Suppressor macrophage treated with lipopolysaccharide for 4 hours (primary cell): ENCODE measurements at places on chromosomes 6 and 20.
A peak's percentile ranks its signal among the peaks of the same experiment; 100 is the strongest.

GRCh38 chr6:73739096-73739495, 43.1 kb downstream of the CD109 start:
- DNase-seq, result peak; percentile 82

DNA sequence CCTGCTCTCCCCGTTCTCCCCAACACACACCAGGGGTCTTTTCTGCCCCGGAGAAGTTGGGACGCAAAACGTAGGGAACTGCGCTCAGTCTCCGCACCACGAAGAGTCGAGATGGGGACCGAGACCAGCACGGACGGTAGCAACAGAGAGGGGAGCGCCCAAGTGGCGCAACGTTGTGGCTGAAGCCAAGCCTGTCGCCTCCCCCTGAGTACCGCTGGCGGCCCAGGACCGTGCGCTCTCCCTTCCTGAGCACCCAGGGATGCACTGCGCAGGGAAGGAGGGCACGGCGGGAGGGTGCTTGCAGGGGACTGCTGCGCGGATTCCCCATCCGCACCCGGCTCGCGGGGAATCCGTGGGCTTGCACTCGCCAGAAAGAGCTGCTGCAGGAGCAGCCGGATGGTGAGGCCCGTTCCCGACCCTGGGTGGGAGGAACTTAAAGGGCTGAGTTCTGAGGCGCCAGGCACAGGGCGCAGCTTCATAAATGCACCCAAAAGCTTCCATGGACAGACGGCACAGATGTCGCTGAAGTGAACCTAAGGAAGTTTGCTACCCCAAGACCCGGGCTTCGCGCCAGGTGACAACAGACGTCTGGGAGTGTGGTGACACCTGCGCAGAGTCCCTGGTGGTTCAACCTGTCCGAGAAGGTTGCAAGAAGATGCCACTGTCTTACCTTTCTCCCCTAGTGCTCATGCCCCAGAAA, 178.7 kb downstream of the TBXT start:
- no peak for DNase-seq

DNA sequence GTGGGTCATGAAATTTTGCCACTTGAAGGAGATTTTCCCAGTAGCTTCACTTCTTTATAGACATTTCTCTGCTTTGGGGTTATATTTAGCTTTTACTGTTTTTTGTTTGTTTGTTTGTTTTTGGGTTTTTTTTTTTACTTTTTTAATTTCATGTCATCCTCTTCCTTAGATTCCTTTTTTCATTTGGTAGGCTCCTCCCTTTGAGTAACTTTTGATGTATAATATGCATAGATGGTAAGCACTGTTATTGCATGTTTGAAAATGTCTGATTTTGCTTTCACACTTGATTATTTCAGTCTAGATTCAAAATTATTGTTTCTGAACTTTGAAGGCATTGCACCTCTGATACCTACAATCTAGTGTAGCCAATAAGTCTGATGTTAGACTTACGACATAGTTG, 37.6 kb downstream of the PLEKHG1 start:
- no peak for DNase-seq

GRCh38 chr6:3489027-3489757, 32.3 kb upstream of the SLC22A23 start:
- DNase-seq, result no peak

DNA sequence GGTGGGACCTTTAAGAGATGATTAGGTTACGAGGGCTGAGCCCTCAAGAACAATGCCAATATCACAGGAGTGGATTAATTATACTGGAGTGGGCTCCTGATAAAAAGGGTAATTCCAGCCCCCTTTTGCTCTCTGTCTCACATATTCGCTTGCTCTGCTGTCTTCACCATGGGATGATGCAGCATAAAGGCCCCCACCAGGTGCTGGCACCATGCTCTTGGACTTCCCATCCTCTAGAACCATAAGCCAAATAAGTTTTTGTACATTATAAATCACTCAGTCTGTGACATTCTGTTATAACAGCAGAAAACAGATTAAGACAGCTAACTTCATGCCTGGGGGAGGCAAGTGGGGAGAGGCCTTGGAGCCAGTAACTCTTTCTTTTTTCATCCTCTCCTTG, 9.8 kb upstream of the SNRPB start:
- DNase-seq, result no peak

GRCh38 chr6:89146718-89147700, 1.2 kb downstream of the PM20D2 start:
- DNase-seq, result peak; percentile 17

DNA sequence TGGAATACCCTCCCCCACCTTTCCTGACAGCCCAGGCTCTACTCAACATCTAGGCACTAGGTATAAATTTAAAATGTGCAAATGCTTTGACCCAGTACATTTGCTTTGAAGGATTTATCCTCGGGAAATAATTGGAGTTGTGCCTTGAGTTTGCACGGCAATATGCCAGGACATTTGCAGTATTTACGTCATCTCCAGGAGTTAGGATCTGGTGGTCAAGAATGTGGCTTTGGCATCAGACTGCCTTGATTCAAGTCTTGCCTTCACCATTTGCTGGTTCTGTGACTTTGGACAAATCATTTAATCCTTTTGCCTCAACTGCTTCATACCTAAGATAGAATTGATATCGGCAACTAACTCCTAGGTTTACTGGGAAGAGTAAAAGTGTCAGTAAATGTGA, 169.6 kb downstream of the PLCB1 start:
- no peak for DNase-seq

DNA sequence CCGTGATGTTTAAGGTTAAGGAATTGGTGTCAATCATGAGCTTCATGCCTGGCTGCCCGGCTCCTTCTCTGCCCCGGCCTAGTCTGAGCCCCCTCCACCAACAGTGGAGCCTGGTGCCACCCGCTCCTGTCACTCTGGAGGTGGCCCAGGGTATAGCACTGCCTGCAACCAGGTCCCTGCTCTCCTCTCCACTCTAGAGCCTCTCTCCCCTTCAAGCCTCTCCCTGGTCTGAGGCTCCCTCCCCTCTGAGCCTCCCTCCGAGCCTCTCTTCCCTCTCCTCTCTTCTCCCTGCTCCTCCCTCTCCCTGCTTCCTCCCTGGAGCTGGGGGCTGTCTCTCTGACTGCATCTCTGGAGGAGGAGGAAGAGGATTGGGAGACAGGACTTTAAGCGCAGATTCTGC, 31.3 kb upstream of the MRGBP start:
- no peak for DNase-seq

DNA sequence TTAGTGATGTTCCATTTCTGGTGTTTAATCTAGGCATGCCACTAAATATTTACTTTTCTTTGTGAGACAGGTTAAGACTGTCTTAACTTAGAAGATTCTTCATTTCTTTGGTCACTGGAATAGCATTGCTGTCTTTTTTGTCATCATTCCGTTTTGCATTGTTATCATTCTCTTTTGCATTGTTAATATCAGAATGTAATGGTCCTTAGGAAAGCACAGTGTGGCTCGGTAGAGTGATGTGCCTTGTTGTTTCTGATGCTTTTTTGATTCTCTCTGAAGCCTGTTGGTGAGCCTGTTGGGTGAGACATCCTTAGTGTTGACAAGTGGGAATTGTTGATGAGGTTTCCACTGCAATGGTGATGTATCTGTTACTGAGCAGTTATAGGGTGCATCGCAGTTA, 23.2 kb downstream of the PLCB4 start:
- DNase-seq, result no peak

DNA sequence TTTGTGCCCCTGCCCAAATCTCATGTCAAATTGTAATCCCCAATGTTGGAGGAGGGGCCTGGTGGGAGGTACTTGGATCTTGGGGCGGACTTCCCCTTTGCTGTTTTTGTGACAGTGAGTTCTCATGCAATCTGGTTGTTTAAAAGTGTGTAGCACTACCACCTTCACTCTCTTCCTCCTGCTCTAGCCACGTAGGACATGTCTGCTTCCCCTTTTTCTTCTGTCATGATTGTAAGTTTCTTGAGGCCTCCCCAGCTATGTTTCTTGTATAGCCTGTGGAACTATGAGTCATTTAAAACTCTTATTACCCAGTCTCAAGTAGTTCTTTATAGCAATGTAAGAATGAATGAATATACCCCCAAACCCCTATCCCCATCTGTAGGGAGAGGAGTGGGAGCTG, 1013.7 kb upstream of the MAP3K7 start:
- no peak for DNase-seq

DNA sequence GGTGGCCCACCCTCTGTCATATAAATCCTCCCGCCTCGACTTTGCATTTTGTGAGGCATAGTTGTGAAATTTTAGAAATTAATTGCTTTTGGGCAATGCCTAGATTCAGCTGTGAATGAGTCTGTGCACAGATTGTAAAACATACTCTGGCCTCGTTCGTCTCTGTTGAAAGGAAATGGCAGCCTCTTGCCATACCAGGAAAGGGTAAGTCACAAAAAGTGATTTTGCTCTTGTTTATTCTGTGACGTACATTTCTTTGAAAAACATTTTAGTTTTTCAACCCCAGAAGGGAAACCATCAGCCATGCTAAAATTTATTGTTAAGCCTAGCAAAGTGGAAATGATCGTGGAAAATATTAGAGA, 15.3 kb upstream of the EXOC2 start:
- DNase-seq, result no peak

DNA sequence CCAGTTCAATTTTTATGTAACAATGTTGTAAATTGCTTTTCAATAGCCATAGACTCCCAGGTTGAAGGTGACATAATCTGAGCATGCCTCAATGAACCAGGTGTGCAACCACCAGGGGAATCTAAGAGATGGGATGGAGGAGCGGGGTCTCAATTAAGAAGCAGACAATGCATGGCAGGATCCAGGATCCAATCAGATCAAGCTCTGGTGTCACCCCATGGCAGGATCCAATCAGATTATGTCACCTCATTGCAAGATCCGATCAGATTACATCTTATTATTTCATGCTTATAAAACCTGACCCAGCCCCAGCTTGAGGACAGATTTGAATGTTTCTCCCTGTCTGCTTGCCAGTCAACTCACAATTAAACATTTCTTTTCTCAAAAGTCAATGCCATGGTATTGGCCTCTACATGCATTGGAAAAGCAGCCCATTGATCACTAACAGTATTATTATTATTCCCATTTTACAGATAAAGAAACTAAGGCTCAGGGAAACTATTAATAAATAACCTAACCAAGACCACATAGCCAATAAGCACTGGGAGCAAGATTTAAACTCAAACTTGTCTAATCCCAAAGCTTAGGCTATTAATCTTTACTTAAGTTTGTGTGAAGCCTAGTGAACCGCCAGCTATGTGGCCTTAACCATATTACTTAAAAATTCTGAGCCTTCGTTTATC, 14.3 kb upstream of the SIRT5 start:
- no peak for DNase-seq

DNA sequence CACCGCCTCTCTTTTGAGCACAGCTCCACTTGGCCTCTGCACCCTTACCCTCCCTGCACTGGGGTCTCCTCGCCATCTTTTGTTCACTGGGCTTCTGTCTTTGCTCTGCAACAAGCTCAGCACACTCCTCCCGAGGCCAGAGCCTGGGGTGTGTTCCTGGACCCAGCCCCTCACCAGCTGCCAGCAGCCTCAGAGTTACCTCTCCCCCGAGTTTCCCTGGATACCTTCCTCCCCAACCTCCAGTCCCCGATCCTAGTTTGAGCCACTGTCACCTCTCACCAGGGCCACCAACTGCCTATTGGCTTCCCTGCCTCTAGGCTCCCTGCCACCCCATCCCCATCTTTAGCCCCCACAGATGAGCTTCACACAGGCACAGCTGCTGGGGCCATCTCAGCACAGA, 12.3 kb downstream of the CYP21A2 start:
- DNase-seq, result no peak

DNA sequence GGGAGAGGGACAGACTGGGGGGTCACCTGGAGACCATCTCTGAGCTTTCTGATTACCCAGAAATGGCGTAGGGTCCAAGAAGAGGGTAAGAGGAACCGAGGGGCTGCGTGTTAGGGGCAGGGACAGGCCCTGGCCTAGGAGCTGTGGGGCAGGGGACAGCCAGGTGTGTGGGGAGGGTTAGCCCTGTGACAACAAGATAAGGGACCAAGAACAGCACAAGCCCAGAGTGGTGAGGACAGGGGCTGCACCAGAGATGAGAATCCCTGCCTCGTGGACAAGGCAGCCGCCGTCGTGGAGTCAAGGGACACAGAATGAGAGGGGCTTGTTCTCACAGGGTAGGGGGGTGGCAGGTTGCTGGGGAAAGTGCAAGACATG, 449 bp upstream of the AVP start:
- DNase-seq, result no peak

GRCh38 chr6:387293-387741, 4.2 kb upstream of the IRF4 start:
- peak; percentile 64 for DNase-seq

DNA sequence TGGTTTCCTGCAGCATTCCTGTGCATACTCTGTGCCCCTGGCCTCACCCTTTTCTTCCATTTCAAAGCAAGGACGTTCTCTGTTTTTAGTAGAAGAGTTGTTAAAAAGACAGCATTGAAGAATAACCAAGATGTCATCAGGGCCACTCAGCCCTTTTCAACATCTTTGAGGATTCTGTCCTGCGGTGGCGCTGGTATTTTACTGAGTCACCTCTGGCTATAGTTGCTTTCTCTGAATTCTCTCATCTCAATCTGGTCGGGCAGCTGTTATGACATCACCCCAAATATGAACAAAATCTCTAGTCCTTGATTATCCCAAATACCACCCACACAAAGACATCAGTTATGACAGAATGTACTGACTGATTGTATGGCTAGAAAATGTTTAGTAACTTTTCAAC, 204.2 kb downstream of the GRIK2 start:
- no peak for DNase-seq

DNA sequence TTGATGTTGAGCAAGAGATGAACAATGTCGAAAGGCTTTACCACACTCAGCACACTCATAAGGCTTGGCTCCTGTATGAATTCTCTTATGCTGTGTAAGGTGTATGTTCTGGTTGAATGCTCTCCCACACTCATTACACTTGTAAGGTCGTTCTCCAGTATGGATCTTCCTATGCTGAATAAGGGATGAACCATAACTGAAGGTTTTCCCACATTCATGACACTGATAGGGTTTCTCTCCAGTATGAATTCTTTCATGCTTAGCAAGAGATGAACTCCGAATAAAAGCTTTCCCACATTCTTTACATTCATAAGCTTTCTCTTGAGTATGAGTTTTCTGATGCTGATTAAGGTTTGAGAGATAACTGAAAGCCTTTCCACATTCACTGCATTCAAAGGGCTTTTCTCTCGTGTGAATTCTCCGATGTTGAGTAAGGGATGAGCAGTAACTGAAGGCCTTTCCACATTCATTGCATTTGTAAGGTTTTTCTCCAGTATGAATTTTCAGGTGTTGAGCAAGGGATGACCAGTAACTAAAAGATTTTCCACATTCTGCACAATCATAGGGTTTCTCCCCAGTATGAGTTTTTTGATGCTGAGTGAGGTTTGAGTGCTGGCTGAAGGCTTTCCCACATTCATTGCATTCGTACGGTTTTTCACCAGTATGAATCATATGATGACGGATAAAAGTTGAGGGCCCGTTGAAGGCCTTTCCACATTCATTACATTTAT, 21.1 kb downstream of the ZNF184 start:
- no peak for DNase-seq

DNA sequence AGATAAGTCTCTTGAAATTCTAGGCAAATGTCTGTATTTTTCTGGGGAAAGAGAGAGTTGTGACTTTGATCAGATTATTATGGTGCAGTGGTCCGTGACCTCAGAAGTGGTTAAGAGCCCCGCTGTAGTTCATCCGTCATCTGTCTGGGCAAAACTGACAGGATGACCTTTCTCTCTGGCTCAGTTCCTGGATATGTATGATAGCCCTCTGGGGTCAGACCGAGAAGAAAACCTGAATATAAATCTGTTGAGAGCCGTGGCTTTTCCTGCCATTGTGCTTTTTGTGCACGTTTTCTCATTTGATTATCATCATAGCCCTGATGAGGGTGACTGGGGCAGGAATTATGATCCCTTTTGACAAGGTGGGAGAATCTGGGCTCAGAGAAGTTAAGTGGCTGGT, 26.5 kb downstream of the GHRH start:
- no peak for DNase-seq

GRCh38 chr6:132400883-132401617, at the start of gene MOXD1:
Gene MOXD1 (minus strand): TSS chr6:132401475. CDS start chr6:132401426, 49 bp downstream.
- DNase-seq, result peak; percentile 16
